ENCODE measurements at places on chromosomes 12 and 14.
A peak's percentile ranks its signal among the peaks of the same experiment; 100 is the strongest.

- no peak for DNase-seq
Observed at GRCh38 chr12:72281126-72281525, 9.0 kb downstream of the TRHDE start.

DNA sequence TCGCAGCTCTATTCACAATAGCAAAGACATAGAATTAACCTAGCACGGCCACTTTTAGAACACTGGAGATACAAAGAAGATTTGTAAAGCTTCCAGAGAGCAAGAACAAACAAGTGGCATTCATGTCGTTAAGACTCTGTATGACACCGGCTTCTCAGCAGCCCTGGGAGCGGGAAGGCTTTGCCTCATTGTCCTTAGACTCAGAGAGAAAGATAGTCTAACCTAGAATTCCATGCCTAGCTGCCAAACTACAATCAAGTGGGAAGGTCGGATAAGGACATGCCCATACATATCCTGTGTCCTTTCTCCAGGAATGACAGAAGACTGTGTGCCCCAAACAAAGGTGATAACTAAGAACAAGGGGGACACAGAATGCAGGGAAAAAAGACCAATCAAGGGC is 1038.3 kb downstream of the BCL11B start:
- no peak for DNase-seq

DNA sequence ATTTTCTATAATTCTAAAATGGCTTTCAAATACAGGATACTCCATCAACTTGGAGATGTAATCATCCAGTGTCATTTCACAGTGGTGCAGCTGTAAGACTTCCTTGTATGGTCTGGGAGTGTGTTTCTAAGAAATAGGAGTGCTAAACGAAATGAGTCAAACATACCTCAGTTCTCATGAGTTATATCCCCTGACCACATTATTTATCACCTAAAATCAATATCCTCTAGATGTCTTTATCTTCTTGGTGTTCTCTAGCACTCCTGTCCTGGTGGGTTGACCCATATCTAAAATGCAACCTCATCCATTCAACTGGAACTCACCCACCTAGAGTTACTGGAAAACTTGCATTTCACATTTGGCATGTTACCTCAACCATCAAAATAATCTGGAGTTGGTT is 33.2 kb downstream of the TMEM30B start:
- DNase-seq = no peak

DNA sequence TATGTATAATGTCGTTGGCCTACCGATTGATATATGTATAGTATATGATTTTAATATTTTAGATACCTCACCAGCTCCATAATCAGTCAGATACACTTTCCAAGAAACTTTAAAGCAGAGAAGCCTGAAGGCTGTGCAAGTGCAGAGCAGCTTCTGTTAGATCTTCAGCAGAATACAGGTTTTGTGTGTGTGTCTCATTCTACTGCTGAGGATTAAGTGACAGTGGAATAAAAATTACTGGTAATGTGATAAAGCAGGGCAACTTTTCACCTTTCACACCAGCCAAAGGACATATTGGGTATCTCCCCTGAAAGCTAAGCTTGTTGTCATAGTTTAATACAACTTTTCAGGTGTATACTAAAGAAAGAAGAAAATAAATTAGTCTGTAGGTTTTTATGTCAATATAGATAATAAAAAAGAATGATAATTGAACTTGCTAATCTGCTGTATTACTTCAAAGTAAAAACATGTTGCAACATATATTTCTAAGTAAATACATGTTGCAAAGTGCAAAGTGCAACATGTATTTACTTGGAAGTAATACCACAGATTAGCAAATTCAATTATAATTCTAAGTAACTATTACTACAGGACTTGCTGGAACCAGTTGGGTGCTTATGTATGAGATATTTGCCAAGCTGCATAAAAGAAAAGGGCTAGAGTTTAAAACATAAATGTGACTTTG is 128.3 kb downstream of the SLC16A7 start:
- no peak for DNase-seq

DNA sequence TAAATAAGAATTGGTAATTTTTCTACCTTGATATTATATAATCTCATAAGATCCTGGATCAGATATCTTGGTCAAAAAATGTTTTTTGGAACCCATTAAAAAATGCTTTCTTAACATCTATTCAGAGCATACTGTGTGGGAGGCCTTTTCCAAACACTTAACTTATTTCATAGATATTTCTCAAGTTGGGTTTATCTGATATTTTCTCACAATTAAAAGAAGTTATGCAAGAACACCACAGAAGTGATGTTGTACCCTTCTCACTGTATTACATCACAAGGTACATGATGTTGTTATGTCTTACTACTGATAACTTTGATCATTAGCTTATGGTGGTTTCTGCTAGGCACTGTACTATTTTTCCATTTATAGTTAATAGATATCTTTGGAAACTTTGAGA is 23.4 kb upstream of the PRPF39 start:
- no peak for DNase-seq

- no peak for DNase-seq
Observed at GRCh38 chr14:95620659-95621059, 65.6 kb upstream of the TCL1B start.

GRCh38 chr12:3681595-3682061 is 71.3 kb downstream of the CRACR2A start:
- DNase-seq = no peak

GRCh38 chr14:66624336-66624937 is 116.5 kb downstream of the GPHN start:
- peak; percentile 55 for DNase-seq

- no peak for DNase-seq
Observed at GRCh38 chr12:123449249-123449733, 8.6 kb upstream of the SNRNP35 start.

- no peak for DNase-seq
Observed at GRCh38 chr12:1848146-1848545, 27.8 kb downstream of the LRTM2 start.

DNA sequence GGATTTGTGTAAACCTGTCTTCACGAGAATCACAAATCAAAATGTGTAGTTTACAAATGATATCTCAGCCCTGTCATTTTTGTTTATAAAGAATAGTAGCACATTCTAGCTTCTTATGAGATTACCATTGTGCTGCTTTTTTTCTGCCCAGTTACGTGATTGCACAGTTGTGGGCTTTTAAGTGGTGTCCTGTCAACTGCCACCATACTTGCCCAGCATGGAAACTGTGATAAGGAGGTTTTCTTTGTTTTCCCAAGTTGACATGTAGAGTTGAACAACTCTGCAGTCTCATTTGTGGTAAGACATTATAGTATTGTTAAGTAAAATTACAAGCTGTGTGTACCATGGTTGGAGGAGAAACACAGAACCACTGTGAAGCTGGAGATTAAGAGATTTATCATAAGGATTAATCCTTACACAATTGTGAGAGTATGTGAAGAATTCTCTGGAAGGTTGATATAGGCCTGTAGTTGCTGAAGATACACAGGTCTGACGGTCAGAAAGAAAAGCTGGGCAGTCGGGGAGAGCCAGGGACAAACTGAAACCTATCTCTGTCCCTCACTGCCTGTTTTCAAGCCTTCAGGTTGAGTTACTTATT is 12.2 kb downstream of the CHURC1 start:
- DNase-seq = no peak

GRCh38 chr12:74193191-74193590 is 344.4 kb upstream of the ATXN7L3B start:
- no peak for DNase-seq

DNA sequence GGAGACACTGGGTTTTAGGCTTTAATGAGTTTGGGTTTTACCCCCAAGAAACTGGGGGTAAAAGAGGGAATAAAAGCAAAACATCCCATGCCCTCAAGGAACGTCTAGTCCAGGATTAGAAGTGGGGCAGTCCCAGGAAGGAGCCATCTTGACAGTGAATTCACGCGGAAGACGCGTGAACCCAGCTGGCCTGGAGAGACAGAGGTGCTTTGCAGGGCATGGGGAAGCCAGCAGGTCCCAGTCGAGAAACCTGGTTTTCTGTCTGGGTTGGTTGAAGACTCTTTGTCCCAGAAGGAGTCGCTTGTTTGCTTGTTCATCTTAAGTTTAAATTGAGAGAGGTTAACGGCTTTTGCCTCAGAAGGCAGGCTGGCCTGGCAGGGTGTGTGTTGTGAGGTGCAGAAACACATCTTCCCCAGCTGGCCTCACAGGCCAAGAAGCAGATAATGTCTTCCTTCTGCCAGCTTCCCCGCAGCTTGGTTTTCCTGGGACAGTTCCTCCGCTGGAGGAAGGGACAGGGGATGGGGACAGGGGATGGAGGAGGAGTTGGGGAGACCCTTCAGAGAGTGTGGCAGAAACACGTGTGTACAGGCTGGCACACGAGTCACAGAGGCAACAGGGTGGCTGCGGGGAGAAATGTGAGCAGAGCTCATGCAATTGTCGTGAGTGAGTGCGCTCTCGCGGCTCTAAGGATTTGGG is 18.5 kb upstream of the CD9 start:
- DNase-seq = no peak

DNA sequence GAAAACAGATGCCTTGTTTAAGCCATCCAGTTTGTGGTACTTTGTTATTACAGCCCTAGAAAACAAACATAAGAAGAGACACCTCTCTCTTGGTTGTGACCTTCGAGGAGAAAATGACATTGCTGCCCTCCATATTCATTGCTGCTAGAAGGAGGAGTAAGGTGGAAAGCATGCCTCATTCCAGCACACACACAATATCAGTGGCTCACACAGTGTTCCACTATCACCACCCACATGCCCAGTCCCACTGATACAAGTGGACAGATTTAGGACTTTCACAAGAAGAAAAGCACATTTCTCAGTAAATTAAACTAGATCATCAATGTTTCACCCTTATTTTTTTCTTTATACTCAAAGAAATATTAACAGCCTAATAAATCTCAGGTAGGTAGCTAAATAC is 143.6 kb downstream of the PHLDA1 start:
- no peak for DNase-seq

GRCh38 chr14:83047059-83047830 is 1513.6 kb upstream of the SEL1L start:
- DNase-seq = no peak

DNA sequence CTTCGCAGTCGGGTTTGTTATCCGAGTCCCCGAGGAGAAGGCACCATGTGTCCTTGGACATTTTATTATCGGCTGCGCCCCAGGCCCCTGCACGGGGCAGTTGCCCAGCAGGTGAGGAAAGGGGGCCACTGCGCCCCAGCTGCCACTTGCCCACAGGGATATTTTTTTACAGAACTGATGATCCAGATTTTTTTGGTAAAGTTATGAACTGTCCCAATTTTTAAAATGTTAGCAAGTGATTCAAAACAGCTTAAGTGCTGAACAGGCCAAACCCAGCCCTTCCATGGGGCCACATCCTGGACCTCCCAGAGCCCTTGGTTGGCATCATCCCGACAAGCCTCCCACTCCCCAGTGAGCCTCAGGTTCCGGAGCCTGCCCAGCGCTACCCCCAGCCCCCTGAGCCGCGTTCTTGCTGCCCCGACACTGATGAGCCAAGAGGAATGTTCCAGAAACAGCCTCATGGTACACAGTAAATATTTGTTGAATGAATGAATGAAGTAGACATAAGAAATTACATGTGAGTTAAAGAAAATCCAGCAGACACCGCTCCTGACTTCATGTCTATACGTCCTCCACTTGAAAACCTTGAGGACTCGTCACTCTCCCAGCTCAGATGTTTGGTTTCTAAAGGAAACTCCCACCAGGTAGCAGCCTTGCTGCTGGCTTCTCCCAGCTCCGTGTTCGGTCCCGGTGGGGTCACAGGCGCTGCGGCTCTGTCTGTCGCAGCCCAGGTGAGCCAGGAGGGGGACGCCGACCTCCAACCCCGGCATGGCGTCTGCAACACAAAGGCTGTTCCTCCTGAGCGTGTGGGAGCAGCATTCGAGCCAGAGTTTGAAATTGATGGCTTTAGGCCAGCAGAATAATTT is 88.5 kb downstream of the ADGRD1 start:
- no peak for DNase-seq

DNA sequence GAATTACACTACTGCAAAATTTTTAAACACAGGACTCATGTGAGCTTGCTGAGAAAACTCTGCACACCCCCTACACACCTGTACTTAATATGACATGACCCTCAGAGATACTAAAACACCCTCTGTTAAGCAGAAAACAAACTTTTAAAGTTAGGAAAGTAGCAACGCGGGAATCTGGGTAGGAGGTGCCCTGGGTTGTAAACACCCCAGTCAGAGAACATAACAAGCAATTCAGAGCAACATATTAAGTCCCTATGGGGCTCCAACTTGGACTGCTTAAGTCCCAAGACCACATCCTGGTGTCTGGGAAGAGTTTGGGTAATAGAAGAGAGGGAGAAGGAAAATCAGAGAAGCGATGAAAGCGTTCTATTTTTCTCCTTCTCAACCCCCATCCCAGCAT is 1.2 kb downstream of the ATF7 start:
- no peak for DNase-seq

DNA sequence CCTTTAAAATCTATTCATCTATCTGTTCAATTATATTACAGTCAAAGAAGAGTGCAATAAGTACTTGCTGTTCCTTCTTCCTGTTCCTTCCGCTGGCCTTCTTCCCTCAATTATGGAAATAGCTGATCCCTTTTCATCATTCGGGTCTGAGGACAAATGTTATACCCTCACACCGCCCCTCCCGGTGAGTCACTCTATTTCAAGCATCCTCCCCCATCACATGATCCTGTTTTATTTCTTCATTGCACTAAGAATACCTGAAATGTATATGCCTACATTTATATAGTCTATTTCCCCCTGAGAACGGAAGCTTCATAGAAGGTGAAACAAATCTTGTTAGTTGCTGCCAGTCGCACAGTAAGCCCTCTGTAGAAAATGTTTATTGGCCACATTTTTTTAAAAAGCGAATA is 2.5 kb downstream of the SLC38A1 start:
- peak; percentile 42 for DNase-seq

DNA sequence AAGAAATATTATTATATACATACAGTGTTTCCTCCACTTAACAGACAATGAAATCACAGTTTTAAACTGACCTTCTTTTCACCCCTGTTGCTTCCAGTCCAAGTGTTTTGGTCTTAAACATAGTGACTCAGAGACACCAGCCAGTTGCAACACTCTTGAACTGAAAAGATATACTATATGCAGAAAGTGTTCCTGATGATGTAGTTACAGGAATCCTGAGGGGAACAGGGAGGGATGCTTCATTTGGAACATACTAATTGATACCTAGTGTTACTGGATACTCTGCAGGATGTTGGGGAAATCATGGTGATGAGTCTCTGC is 420.8 kb downstream of the CCDC91 start:
- no peak for DNase-seq

DNA sequence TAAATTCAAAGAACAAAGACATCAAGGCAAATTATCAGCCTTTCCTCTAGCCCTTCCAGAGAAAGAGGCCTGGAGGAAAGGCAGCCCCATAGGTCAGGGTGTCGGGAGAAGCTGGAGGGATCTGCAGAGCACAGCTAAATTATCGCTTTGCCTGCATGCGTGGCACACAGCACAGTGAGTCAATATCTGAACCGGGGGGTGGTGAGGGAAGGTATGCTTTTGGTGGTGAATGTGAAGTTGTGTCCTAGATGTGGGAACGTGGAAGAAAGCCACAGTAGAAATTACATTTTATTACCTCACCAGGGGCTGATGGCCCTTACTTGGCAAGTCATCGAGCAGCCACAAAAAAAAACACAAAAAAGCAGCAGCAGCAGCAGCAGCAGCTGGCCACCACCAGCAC is 243.2 kb downstream of the EGLN3 start:
- DNase-seq = no peak

- DNase-seq = no peak
Observed at GRCh38 chr12:72277415-72277814, 5.2 kb downstream of the TRHDE start.

Measured in T47D (cell line).